ENCODE measurements at places on chromosomes 13 and 19.

GRCh38 chr13:82323101-82323500 is 1559.2 kb downstream of the SLITRK1 start:
- no peak for DNase-seq

DNA sequence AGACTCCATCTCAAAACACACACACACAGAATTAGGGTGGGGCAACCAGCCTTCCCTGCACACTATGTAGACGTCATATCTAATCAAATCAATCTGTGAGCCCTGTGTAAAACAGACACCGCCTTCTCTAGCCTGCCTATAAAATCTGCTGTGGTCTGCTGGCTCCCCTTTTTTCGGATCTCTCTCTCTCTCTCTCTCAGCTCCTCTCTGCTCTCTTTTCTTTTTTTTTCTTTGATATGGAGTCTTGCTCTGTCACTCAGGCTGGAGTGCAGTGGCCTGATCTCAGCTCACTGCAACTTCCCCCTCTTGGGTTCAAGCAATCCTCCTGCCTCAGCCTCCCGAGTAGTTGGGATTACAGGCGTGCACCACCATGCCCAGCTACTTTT is 11.8 kb upstream of the CD70 start:
- DNase-seq = no peak

- no peak for DNase-seq
These were observed 811.1 kb downstream of the DIAPH3 start for GRCh38 chr13:59352600-59352999.

DNA sequence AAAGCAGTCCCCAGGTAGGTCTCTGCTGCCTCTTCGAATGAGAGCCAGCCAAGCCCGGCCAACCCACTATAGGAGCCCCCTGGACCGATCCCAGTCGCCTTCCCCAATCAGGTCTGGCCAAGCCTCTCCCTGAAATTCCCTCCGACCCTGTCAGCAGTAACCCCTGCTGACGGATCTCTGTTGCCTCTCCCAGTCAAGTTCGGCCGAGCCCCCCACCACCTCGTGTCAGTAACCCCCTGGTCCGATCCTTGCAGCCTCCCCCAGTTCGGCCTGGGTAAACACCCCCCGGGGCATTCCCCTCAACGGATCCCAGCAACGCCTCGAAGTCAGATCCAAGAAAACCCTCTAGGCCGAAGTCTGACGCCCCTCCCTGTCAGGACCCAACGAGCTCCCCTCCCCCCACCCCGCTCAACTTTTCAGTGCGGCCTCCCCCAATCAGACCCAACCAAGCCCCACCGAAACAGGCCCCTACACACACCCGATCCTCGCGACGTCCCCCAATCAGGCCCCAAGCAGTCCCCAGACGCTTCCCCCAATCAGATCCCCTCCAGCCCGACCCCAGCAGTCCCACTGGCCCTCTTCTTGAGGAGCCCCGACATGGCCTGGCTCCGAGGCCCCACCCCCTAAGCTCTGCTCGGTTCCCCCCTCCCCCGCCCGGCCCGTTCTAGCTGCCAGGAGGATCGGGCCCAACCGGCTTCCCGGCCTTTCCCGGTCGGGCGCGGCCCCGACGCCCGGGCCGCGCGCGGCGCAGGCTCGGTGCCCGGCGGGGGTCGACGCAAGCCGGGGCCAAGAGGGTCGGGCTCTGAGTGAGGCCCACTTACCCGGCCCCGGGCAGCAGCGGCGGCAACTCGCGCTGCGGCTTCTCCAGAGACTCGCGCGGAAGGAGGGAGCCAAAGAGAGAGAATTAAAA is 1.8 kb downstream of the TNPO2 start:
- DNase-seq = no peak

GRCh38 chr19:10823690-10824089 is 12.3 kb downstream of the TMED1 start:
- no peak for DNase-seq

- no peak for DNase-seq
These were observed 69.8 kb upstream of the SERP2 start for GRCh38 chr13:44303681-44304432.

DNA sequence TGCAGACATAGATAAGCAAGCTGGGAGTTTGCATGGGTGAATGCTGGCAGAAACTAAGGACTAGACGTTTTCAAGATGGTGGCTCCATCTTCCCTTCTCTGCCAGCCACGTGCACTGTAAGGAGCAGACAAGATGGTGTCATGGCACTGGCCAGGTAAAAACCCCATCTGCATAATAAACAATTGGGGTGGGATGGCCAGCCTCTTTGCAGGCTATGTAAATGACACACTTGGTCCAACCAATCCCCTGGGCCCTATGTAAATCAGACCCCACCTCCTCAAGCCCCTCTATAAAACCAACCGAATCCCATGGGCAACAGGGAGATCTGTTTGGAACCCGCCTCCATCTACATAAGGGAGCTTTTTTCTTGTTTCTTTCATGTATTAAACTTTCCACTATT is 2.4 kb upstream of the OR7A5 start:
- no peak for DNase-seq

- peak; percentile 34 for DNase-seq
These were observed 5.8 kb upstream of the TLE2 start for GRCh38 chr19:3034656-3035541.

DNA sequence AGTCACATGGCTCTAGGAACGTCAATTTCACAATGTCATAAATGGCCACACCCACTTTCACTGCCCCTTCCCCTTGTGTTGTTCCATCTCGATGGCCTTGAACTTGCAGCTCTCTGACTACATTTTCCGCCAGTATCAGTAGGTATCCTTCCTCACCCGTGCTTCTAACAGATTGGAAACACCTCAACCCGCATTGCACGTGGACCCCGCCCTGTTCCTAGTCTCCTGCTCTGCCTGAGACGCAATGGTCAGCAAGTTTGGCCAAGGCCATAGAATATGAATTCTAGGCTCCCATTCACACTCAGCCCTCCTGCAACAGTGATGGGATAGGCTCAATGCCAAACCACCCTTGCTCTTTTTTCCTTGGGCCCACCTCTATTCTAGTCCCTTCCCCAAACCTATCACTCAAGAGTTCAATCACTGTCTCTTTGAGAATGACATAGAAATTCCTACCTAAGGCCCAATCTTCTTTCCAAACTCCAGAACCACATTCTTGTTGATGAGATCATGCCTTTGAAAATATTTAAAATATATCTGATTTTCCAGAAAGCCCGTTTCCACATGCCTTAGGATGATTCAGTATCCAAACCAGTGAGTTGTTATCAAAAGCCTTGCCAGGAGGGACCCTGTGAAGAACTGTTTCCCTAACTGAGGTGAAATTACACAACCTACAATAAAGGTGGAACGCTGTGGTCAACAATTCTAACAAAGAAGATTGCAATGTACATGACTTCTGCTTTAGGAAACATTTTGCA is 334.6 kb downstream of the MYO16 start:
- no peak for DNase-seq

GRCh38 chr19:55068950-55069864 is 6.3 kb upstream of the RDH13 start:
- no peak for DNase-seq

DNA sequence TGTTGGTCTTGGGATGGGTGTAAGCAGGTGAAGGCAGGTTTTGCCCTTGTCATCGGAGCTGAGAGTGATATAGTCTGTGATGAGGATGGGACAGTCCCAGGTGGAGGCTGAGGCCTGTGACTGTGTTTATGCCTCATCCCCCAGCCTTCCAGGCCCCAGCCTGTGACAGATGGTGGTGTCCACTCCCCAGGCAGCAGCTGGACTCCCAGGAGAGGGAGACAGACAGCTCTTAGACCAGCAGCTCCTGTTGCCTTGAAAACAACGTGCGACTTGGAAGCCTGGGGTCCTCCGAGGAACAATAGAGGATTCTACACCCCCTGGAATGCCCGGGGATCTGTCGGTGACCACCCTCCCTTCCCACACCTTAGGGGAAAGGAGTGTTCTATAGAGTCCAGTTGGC is 63.8 kb downstream of the CHST8 start:
- no peak for DNase-seq

DNA sequence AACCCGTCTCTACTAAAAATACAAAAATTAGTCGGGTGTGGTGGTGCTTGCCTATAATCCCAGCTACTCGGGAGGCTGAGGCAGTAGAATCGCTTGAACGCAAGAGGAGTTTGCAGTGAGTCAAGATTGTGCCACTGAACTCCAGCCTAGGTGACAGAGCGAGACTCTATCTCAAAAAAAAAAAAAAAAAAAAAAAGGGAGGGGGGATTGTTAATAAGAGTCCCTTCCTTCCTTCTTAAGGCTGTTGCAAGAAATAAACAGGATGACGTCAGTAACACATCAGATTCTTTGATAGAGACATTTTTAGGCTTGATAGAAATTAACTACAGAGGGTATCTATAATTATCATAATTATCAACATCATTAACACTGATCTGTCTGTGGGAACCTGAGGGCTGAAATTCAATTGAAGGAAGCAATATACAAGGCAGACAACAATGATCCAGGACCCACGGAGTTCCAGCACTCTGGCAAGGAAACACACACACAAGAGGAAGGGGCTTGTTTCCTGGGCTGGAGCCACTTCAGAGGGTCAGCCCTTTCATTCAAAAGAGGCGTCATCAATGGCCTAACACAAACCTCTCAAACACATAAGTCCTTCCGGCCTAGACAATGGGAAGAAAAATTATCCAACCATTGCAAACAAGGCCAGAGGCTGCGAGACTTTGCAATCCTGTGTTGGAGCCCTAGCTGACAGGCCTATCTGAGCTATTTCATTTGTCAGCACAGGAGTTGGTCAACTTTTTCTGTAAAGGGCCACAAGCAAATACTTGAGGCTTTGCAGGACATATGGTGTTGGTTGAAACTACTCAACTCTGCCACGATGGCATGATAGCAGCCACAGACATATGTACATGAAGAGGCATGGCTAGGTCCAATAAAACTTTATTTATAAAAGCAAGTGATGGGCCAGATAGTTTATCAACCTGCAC is 105.2 kb downstream of the INSR start:
- no peak for DNase-seq

GRCh38 chr13:31853643-31854326 is 114.5 kb downstream of the RXFP2 start:
- DNase-seq = no peak

GRCh38 chr13:106028911-106029310 is 506.6 kb downstream of the EFNB2 start:
- no peak for DNase-seq

- DNase-seq = no peak
These were observed 1054.4 kb upstream of the SPRY2 start for GRCh38 chr13:81395368-81395767.

DNA sequence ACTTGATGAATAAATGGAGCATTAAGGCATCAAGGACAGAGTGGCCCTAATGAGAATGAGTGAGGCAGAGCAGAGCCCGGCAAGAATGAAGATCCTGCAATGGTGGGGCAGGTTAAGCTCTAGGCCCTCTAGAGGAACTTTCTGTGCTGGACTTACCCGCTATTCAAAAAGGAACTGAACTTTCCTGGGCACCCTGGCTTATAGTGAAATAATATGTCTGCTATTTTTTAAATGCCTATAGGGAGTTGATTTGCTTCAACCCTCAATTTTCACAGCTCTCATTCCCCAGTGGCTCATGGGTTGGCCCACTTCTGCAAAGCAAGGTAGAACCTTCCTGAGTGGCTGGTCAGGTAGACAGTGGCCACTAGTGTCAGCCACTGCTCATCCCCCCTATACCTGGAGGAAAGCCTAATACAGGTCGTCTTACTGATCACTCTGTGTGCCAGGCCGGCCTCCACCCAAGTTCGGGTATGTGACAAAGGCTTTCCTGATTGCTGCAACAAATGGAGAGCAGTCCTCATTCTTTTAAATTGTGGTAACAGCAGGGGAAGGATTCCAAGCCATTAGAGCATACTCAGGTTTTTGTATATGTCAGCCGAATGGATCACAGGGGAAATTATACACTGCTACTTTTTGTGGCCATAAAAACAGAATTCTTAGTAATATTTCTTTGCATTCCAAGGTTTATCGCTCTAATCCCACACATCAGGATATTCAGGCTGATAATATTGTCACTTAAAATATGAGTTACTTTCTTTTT is 103.0 kb downstream of the KL start:
- no peak for DNase-seq

DNA sequence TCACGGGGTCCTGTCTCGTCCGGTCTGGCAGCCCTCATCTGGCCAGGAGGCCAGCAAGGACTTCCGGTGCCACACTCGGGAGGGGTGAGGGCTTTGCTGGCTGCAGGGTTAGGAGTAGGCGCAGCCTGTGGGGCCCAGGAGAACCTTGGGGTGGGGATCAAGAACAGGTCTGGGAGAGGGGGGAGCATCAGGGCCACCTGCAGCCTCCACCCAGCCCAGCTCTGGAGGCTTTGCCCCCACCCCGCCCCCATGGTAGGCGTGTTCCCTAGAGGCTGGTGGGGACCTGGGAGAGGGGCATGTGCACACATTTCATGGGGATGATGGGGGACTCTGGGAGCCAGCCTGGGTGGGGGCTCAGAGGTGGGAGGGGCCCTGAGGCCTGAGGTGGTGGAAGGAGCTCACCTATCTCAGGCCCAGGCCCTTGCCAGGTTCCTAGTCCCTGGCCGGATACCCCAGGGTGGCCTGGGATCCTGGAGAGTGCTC is 23.3 kb downstream of the WTIP start:
- DNase-seq = no peak

DNA sequence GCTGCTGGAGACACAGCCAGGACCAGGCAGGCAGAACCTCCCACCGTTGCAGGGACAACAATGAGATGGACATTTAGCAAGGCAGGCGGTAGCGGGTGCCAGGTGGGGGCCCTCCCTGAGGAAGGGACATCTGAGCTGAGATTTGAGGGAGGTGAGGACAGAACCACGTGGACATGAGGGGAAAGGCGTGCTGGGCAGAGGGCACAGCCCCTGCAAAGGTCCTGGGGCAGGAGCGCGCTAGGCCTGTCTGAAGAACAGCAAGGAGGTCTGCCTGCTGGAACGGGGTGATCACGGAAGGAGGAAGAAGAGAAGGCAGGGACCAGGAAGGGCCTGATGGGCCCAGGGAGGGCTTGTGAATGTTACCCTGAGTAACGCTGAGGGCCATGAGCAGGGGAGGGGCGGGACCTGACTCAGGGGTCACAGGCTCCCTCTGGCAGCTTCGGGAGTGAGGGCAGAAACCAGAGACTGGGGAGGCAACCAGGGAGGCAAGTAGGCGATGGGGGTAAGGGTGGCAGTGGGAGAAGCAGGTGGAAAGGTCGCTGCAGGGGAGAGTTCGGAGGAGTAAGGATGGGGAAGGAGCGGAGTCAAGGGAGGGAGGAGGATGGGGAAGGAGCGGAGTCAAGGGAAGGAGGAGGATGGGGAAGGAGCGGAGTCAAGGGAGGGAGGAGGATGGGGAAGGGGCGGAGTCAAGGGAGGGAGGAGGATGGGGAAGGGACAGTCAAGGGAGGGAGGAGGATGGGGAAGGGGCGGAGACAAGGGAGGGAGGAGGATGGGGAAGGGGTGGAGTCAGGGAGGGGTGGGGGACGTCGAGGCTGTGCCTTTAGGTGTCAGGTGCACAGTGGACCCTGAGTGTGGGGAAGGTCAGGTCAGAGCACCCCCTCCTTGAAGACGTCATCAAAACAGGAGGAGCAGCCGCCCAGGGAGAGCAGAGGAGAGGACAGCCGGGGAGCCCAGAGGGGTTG is 15.7 kb upstream of the B3GNT3 start:
- no peak for DNase-seq

GRCh38 chr13:66994097-66994496 is 236.0 kb downstream of the PCDH9 start:
- DNase-seq = no peak
